SHP77 treated with DMSO at 0.1 percent for 48 hours (cell line): ENCODE measurements at places on chromosomes 2 and 18.

GRCh38 chr18:12287131-12287681, 20.8 kb upstream of the TUBB6 start:
- DNase-seq = no peak

DNA sequence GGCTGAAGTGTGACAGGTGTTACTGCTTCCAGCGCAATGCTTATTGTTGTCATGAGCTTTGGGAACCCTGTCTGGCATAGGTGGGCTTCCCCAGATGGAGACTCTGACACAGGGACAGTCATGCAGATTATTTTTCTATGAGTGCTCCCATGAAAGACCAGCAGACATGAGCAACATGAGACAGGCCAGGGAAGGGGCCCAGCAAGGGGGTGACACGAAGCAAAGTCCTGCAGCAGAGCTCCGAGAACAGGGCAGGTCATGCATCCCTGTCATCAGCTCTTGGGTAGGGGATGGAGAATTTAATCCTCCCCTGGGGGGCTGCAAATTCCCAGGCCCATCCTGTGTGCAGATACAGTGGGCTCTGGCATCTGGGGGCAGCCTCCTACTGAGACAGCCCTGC, 77.4 kb downstream of the CTAGE1 start:
- DNase-seq = no peak

DNA sequence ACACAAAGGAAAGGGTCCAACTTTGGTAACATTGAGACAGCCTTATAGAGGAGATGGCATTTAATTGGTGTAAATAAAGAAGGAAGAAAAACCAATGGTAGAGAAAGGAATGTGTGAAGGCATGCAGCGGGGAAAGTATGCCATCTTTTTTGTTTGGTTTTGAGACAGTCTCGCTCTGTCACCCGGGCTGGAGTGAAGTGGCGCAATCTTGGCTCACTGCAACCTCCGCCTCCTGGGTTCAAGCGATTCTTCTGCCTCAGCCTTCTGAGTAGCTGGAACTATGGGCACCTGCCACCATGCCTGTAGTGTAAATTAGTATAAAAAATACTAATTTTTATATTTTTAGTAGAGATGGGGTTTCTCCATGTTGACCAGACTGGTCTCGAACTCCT, 6.4 kb downstream of the RIOK3 start:
- DNase-seq = no peak

- no peak for DNase-seq
These were observed 67.0 kb downstream of the CDH2 start for GRCh38 chr18:28109781-28110560.

DNA sequence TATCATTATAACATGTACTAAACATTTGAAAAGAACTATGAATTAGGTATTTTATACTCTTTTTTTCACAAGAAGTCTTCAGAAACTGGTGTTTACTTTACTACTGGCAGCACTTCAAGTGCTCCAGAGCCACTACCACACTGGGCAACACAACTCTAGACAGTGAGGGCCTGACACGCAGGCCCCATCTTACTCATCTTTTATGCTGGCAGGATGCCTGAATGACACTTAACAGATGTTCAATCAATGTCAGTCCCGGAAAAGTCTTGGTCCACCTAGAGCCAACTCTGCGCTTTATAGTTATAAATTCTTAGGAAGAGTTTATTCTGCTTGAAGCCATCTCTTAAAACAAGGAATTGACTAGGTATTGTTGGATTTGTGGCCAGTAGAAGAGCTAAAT, 8.7 kb upstream of the WIPF1 start:
- no peak for DNase-seq

- no peak for DNase-seq
These were observed 75.2 kb downstream of the RBMS1 start for GRCh38 chr2:160418398-160418765.

- no peak for DNase-seq
These were observed 13.2 kb downstream of the ARL4C start for GRCh38 chr2:234483568-234484251.

DNA sequence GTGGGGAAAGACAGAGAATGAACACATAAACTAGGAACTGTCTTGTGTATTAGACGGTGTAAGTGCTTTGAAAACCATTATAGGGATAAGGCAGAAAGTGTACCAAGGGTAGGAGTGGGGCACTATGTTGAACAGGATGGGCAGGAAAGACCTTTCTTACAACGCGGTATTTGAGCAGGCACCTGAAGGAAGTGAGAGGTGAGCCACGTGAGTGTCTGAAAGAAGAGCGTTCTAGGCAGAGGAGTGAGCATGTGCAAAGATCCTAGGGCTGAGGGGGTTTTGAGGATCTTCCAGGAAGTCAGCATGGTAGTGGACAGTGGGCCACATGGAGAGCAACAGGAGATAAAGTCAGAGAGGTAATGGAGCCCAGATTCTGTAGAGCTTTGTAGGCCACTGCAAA, 65.2 kb downstream of the SRD5A2 start:
- no peak for DNase-seq

DNA sequence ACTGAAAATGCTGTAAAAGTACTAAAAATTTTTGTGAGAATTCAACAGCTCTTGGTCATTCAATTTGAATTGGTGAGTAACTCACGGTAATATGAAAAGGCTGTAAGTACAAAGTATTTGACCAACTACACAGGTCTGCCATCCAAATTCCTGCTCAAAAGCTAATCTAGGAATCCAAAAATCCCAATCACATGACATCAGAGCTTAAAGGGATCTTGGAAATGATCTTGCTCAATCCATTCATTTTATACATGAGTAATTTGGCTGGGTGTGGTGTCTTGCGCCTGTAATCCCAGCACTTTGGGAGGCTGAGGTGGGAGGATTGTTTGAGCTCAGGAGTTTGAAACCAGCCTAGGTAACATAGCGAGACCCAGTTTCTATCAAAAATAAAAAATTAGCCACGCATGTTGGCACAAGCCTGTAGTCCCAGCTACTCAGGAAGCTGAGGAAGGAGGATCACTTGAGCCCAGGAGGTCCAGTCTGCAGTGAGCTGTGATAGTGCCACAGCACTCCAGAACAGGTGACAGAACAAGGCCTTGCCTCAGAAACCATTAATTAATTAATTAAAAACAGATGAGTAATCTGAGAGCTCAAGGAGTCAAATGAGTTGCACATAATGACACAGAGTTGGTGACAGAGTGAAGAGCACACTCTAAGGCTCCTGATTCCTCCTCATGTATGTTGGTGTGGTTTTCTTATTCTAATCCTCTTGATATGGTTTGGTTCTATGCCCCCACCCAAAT, 19.8 kb downstream of the SPIRE1 start:
- DNase-seq = no peak

- DNase-seq = no peak
These were observed 30.4 kb downstream of the UPP2 start for GRCh38 chr2:158131919-158132566.

DNA sequence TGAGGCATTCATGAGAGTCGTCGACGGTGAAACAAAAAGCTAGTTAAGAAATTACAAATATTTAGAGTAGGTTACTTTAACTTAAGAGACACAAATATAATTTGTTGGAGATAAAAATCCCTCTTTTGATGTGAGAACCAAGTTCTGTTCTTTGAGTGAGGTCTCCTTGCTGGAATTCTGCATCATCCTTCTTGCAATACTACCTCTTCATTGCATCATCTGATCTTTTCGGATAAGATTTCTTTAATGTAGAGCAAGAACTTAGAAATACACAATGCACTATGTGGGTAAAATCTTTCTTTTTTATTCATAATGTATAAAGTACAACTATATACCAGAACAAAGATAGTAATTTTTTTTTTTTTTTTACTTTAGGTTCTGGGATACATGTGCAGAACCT, 118.4 kb downstream of the ARL4C start:
- DNase-seq = no peak

GRCh38 chr2:217475101-217475500, 527.7 kb downstream of the TNS1 start:
- no peak for DNase-seq

DNA sequence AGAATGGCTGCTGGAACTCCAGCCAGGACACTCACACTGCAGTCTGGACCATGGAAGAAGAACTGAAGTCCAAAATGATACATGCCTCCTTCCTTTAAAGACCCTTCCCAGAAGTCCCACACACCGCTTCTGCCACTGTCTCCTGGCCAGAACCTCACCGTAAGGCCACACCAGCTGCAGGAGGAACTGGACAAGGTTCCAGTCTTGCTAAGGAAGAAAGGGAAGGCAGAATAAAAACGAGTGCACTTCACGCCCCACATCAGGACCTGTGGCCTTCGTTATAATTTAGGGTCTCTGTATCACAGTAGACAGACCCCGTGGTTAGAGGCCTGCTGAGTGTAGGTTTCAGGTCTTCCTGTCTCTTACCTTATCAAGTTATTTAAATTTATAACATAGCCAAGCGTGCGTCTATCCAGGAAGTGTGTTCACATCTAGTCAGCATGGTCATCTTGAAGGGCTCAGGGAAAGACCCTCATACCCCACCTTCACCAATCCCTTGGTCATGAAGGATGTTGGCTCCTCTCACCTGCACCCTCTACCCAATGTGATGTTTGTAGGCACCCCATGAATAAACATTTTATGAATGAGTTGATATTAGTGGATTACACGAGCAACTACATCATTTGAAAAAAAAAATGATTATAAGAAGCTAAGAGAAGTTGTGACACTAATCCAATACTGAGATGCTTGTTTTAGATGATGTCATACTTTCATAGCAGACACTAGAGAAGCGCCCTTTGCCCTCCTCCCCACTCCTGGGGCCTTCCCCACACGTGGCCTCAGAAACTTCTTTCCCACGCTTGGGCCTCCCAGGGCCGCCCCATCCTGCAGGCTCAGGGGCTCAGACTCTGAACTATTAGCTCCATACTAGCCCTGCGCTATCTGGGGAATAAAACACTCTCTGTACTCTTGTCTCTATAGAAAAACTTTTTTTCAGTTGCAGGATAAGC, 157.6 kb downstream of the FAM210A start:
- DNase-seq = no peak

- DNase-seq = no peak
These were observed 11.6 kb downstream of the AFF3 start for GRCh38 chr2:100130595-100131391.

DNA sequence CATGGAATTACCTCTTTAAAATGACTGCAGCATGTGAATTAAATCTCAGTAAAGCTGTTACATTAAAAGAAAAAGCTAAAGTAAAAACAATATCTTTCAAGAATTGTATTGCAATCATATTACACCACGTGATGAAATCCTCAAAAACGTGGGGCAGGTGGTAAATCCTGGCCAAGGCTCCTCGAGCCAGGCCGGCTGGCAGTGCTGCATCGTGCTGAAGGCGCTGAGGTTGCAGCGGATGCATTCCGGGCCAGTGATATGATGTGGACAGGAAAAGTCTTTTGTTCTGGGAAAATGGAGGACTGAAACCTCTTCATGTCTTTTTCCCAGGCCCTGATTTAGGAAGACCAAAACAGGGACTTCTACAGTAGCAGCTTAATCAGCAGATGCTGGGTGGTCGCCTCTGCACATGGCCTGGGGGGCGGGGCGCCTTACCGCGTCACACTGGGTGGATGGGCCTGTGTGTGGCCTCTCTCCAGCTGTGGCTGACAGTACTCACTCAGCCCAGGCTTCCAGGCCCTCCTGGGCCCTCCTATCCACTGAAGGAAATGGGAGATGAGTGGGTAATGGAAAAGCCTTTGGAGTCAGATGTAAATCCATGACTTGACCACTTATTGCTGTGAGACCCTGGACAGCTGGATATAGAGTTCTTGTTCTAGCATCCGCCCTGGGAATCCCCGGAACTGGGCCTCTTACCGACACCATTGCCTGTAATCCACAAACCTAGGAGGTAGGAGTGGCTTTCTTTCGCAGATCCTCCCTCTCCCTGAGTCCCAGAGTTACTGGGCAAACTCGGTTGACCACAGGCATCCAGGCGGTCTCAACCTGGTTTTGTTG, 45.1 kb downstream of the PROC start:
- no peak for DNase-seq

GRCh38 chr2:145431181-145431951, 911.4 kb upstream of the ZEB2 start:
- peak; percentile 49 for DNase-seq
